IMR-90 (cell line): ENCODE measurements at places on chromosomes 11 and 22.

DNA sequence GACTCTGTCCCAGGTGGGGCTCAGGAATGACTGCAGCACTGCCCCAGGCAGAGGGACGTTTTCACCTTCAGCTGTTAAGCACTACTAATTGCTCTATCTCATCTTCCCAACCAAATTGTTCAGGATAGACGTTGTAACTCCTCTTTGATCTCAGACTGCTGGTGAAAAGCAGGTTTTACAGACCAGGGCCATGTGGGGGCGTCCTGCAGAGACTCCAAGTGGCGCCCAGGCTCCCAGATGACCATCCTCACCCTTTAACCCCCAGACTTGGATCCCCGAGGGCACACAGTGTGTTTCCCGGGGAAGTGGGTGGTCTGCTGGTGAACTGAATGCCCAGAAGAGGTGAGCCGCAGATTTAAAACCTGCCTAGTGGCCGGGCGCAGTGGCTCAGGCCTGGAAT lies 23.9 kb downstream of the FADD start:
- DNase-seq, result no peak

GRCh38 chr11:123419731-123420452 lies 10.2 kb upstream of the GRAMD1B start:
- no peak for DNase-seq

DNA sequence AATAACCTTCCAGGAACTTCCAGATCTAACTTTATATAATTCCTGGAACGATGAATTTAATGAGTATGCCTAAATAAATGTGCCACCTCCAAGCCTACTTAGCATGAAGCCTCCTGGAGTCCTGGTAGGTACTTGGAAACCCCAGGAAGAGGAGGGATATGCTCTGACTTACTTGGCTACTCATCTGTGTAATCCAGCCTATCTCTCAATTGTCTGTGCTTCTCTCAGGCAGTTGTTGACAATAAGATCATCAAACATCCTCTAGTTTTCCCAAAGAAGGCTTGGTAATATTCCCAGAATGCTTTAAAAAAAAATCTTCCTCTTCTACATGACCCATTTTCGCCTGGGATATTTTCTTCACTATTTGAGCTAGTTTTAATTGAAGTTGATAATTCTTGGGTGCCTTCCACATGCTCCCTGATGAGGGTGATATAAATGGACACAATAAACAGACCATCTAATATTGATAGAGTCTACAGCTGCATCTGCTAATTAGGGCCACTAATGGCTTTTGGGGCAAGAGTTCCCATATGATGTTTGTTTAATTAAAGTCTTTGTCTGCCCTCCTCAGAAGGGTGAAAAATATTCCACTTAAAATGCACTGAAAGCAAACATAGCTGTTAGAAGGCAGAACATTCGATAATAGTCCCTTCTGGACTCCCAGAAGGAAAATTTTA lies 75.5 kb upstream of the RAB38 start:
- DNase-seq, result no peak

DNA sequence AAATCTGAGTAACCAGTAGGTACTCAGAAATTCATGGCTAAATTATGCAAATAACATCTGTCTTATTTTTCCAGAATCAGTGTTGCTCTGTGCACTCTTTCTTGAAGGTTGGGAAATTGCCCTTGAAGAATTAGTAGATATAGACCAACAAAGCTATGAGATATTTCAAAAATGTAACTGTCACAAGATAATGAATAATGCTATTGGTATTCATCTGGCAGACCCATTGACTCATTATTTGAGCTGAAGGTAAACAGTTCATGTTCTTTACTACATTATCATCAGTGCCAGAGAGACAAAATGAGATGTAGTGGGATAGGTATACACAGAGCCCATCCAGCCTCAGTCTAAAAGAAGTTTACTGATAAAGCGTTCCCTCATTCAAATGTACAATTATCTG lies 274.7 kb downstream of the CASP12 start:
- peak; percentile 70 for DNase-seq

GRCh38 chr22:44254811-44255210 lies 57.9 kb downstream of the SHISAL1 start:
- DNase-seq, result no peak

DNA sequence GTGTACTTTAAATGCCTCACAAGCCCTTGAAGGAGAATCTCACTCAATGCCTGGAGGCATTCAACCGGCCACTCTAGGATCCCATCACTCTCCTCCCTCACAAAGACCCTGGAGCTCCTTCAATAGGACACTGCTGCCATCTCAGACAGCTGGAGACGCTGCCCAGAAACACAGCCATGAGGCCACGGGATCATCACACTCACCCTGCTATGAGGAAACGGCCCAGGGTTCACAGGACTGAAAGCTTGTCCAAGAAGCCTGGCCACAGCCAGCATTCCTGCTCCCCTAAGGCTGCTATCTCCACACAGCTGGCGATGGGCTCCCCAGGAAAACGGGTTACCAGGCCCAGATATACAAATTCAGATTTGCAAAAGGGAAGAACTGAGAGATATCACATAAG lies 13.2 kb downstream of the CARS1 start:
- DNase-seq, result peak; percentile 24

DNA sequence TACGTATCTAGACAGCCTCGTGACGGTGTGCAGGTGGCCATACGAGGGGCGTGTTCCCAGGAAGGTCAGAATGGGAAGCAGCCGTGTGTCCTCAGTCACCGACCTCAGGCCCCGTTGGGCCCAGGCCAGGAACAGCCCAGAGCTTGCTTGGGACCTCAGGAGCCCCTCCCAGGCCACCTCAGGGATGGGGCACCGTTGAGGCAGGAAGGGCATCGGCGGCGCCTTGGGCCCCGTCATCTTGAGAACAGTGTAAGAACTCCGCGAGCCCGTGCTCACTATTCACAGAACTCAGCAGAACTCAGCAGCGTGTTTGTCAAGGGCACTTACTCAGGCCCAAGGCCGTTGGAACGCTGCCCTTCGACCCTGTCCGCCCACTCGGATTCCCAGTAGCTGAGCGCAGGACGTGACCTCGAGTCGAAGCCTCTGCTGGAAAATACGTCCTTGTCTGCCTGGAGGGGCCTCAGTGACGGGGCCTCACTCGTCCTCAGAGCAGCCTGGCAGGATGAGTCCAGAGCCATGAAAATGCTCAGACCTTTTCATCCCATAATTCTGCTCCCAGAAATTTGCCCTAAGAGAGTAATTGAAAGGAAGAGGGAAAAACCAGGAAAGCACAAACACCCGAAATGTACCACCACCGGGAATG lies 1134.8 kb downstream of the BRD1 start:
- no peak for DNase-seq

GRCh38 chr11:94928117-94928990 lies 45.0 kb downstream of the CWC15 start:
- DNase-seq, result no peak

GRCh38 chr22:40007853-40008710 lies 13.3 kb downstream of the FAM83F start:
- no peak for DNase-seq

DNA sequence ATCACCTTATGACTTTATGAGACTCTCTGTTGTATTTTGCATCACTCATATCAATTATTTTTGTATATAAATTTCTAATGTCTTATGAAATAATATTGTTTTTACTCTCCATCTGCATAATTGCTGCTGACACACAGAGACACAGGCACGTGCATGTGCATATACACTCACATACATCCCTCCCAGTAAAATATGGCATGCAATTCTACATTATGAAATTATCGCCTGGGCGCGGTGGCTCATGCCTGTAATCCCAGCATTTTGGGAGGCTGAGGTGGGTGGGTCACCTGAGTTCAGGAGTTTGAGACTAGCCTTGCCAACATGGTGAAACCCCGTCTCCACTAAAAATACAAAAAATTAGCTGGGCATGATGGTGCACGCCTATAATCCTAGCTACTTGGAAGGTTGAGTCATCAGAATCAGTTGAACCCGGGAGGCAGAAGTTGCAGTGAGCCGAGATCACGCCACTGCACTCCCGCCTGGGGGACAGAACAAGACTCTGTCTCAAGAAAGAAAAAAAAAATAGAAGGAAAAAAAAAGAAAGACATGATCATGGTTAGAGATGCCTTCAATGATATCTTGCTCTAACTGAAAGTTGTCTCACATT lies 96.7 kb upstream of the LUZP2 start:
- no peak for DNase-seq

DNA sequence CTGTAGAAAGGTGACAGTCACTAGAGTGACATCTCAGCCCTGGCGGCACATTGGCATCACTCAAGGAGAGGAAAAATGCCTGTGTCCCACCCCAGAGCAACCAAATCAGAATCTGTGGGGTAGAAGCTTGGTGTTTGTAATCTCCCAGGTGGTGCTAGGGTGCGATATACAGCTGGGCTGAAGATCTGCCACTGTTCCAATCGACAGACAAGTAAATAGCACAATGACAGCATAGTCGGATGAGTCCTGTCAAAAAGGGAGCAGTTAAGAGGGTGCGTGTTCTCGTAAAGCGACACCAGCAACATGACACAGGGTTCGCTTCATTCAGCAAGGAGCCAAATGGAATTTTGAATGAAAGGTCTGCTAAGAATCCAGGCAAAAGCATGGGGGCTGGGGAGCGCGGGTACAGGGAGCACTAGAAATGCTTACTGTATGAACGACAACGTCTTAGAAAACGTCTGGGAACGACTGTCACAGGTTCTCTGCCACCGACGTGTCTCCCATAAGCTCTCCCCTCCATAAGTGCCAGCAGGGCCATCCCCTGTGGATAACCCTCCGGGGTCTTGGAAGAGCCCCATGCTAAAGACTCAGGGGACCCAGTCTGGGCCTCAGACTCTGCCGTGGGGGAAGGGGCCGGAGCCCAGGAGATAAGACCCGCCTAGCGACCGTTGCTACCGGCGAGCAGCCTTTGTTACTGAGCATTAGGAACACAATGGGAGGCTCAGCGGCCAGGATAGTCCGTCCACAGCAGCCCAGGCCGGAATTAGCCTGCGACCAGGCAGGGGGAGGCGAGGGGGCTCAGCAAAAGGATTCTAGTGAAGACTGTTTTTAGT lies 20.8 kb downstream of the ADA2 start:
- DNase-seq, result no peak

- peak; percentile 91 for DNase-seq
Observed at GRCh38 chr22:21837248-21837979, 30.0 kb downstream of the MAPK1 start.

DNA sequence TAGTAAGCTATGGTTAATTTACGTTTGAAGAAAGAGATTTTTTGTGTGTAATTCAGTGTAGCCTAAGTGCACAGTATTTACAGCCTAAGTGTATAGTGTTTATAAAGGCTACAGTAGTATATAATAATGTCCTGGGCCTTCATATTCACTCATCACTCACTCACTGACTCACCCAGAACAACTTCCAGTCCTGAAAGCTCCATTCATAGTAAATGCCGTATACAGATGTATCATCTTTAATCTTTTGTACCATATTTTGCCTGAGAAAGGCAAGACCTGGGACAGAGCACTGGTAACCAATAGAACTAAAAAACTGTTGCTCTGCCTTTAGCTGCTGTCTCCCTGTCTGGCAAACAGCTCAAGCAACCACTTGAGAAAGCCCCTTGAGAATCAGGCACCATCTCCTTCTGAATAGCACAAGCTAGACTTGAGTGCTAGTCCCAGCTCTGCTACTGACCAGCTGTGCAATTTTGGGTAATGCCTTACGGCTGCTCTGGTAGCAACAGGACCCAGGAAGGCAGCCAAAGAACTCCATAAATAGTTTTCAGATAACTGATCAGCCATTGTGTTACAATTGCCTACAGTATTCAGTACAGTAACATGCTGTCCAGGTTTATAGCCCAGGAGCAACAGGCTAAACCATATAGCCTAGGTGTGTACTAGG lies 131.3 kb downstream of the KCNC1 start:
- DNase-seq, result peak; percentile 70

- DNase-seq, result peak; percentile 96
Observed at GRCh38 chr11:126163074-126163700, 48.3 kb downstream of the RPUSD4 start.

GRCh38 chr11:27440090-27440489 lies 32.5 kb downstream of the LGR4 start:
- DNase-seq, result no peak

- no peak for DNase-seq
Observed at GRCh38 chr11:7488681-7489080, 3.4 kb downstream of the OLFML1 start.

DNA sequence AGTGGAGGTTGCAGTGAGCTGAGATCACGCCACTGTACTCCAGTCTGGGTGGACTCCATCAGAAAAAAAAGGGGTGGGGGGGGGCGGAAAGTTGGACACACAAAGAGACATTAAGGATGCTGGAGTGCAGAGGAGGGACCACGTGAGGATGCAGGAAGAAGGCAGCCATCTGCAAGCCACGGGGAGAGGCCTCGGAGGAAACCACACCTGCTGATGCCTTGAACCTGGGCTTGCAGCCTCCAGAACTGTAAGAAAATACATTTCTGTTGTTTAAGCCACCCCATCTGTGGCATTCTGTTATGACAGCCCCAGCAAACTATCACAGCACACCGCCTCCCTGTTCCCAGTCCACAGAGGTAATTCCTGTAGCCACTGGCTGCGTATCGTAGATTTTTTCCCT lies 9.2 kb upstream of the STIP1 start:
- DNase-seq, result no peak

- DNase-seq, result peak; percentile 37
Observed at GRCh38 chr11:4658629-4659445, 15.1 kb downstream of the OR51E1 start.

DNA sequence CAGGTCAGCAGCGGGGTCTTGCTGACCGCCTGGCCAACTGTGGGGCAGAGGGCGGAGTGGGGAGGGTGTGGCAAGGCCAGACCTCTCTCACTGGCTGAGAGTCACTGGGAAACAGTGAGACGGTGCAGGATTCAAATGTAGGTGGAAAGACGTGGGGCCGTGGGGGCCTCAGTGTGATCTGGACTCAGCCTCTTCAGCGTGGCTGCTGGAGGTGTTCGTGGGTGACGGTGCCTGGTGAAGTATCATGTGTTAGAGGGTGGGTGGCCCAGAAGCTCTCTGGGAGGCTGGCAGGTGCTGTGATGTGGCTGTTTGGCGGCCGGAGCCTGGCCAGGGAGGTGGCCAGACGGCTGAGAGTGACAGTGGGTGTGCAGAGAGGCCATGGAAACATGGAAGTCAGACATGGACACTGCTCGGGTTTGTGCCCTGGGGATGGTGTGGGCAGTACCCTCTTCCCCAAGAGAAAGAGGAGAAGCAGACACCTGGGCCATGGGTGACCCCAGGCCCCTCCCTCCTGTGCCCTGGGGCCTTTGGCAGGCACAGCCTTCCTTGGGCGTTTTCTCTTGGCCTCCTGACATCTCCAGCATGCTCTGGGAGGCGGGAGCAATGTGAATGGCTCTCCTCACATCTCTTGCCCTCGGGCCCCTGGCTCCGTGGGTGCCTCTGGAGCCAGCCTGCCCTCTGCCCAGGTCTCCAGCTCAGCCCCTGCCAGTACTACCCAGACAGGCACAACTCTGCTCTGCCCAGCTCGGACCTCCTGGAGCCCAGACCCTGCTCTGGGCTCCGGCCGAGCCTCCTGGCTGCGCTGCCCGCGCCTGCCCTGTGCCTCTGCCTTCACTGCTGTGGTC lies 10.1 kb upstream of the ACR start:
- no peak for DNase-seq

GRCh38 chr22:24265734-24266133 lies 4.9 kb upstream of the SPECC1L start:
- peak; percentile 5 for DNase-seq

- DNase-seq, result no peak
Observed at GRCh38 chr22:46099740-46100139, 50.6 kb upstream of the PPARA start.
